Brain (organoid and tissue), 16 donors: ENCODE measurements at places on chromosomes 2 and 18. TPM values are rescaled to one million over a fixed set of nuclear protein-coding genes. Genes with fewer than 3 reads are reported as not detected.

DNA sequence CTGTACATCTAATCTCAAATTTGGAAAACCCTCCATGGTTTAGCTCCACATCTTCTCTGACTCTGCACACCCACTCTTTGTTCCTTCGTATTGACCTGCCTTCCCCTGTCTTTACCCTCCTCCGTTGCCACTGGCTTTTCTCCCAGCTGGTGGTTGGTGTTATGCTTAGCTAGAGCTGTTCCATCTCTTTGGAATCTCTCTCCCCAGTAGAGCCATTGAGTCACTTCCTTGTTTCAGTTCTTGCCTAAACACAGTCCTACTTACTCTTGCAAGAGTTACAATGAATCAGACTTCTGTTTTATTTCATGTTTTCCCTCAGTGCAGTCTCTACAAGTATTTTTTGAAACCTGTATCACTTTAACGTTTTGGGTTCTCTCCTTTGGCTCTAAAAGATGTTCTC is 263.9 kb downstream of the LTBP1 start:
- no peak for DNase-seq

- no peak for DNase-seq
These were observed 110.9 kb downstream of the ROCK1 start for GRCh38 chr18:21000667-21001066.

MRPL30 gene
- polyA plus RNA-seq: 31.9 TPM

- no peak for DNase-seq
These were observed 22.4 kb downstream of the TEX51 start for GRCh38 chr2:126921066-126921465.

GRCh38 chr2:85278361-85278760 is 49.4 kb downstream of the TGOLN2 start:
- no peak for DNase-seq

DNA sequence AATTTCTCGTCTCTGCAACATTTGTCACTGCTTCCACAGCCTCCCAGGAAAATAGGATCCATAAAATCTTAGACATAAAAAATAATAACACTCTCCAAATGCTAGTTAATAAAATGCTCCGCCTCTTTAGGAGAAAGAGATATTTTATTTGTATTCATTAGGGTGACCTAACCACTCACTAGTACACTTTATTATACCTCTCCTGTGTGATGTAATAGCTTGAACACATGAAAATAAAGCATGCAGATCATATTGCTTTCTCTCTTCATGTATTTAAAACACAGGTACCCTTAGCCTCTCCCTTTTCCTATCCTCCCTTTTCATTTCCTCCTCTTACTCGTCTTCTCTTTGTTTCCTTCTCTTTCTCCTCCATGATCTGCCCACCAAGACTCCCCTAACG is 694.2 kb downstream of the EPHA4 start:
- no peak for DNase-seq

EN1 gene
- polyA plus RNA-seq: not detected

- no peak for DNase-seq
These were observed 23.8 kb upstream of the TXNDC2 start for GRCh38 chr18:9861933-9862332.

DNA sequence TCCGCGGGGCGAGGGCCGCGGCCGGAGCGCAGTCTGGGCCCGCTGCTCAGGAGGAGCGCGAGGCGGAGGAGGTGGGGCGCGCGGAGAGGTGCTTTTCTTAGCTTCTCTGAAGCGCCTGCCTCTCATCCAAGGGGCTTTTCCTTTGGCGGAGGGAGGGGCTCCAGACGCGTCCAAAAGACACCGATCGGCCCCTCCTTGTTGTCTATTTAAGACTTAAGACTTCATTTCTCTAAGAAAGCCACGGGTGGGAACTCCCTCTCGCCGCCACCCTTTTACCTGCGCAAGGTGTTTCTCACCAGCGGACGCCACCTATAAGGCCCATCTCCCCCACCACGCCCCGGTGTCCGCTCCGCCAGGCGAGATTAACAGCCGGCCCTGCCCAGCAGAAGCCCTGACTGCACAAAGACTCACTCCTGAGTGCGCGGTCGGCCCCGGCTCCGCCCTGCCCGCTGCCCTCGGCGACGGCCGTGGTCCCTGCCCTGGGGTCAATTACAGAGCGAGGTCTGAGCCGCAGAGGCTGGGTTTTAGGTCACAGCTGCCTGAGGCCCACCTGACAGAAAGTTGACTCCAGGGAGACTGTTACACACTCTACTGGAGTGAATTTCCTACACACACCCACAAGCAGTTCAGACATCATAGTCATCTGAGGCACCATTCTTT is at the start of gene DSC2:
Gene DSC2 (minus strand): TSS at position 397 of the 660 bp plus-strand sequence. CDS start 450 bp downstream, outside the sequence.
- DNase-seq: peak; percentile 55

GRCh38 chr2:191265311-191266170 is 20.3 kb downstream of the MYO1B start:
- no peak for DNase-seq

DNA sequence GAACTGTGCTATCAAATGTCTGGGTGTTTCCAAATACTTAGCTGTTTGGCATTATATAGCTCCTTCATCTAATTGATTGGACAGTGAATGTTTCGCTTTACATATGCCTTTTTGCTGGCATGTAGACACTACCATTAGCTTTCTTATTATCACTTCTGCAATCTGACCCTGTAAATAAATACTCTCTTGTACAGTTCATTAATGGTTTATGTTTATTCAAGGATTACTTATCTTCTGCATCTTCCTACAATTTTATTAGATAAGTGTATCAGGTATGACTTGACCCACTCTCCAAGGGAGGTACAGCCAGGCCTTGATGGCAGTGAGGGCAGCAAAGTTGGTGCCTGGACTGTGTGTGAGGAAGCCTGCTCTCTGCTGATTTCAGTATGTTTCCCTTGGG is 614.1 kb upstream of the SETBP1 start:
- no peak for DNase-seq

CCDC85A gene
- polyA plus RNA-seq: 4.0 TPM

GRCh38 chr2:234502285-234502918 is 5.5 kb upstream of the ARL4C start:
- no peak for DNase-seq

- DNase-seq: no peak
These were observed 28.3 kb downstream of the MALT1 start for GRCh38 chr18:58699551-58699950.

UGT1A8 gene
- polyA plus RNA-seq: not detected

DNA sequence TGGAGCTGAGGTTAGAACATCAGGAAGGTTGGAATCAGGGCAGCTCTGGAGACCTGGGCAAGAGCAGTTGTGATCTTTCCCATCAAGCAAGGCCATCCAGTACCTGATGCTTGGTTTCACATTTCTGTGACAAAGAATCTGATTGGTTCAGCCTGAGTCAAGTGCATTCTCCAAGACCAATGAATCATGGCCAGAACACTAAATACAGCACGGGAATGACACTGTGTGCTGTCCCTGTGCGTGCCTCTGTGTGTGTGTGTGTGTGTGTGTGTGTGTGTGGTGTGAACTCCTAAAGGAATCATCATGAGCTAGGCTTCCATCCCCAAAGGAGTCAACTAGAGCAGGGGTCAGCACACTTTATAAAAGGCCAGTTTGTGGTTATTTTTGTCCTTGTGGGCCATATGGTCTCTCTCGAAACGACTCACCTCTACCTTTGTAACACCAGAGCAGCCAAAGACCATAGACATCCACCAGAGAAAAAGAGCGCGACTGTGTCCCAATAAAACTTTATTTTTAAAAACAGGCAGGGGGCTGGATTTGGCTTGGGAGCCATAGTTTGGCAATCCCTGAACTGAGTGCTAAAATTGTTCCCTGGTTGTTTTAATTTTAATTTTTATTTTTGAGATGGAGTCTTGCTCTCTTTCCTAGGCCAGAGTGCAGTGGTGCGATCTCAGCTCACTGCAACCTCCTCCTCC is 99.7 kb downstream of the INHBB start:
- DNase-seq: no peak

GRCh38 chr2:182542501-182543258 is 115.8 kb upstream of the PDE1A start:
- no peak for DNase-seq
